Right renal cortex interstitium (tissue), 3 donors: ENCODE measurements at places on chromosomes 3 and 15. TPM values are rescaled to one million over a fixed set of nuclear protein-coding genes. Genes with fewer than 3 reads are reported as not detected.

DNA sequence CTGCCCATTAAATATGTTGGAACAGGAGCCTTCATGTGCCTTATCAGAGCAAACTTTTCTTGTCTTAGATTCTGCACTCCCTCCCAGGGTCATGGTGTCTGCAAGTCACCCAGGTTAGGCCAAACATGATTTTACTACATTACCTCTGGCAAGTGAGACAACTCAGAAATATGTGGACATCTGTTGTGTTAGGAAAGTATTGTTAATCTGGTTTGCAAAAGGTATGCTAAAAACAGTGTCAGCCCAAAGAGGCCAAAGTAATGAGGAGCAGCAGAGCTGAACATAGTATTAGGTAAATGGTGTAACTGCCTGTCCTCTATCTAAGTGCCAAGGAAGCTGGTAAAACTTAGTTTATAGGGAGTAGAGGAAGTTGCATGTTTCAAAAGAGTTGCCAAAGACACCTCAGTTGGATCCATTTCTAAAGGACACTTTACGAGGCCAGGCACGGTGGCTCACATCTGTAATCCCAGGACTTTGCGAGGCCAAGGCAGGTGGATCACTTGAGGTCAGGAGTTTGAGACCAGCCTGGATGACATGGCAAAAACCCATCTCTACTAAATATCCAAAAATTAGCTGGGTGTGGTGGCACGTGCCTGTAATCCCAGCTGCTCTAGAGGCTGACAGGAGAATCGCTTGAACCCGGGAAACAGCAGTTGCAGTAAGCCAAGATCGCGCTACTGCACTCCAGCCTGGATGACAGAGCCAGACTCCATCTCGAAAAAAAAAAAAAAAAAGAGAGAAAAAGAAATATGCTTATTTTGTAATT lies 22.5 kb upstream of the PPIB start:
- no peak for DNase-seq

DNA sequence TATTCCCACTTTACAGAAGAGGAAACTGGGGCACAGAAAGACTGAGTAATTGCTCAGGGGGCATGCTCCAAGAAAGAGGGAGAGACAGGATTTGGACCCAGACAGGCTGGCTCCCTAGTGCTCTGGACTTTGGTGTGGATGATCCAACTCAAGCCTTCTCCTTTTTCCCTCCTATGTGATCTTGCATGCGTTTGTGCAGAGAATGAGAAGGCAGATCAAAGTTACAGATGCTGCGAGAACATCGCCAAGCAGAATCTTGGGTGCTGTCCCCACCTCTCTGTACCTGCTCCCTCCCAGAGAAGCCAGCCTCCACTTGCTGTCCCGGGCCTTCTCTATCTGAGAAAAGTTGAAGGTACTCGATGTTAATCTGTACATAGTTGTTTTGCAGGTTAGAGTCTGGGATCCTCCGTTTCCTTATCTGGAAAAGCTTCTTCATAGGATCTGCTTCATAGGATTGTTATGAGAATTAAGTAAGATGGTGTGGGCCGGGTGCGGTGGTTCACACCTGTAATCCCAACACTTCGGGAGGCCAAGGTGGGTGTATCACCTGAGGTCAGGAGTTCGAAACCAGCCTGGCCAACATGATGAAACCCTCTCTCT lies 10.2 kb downstream of the GNB5 start:
- DNase-seq = no peak

DNA sequence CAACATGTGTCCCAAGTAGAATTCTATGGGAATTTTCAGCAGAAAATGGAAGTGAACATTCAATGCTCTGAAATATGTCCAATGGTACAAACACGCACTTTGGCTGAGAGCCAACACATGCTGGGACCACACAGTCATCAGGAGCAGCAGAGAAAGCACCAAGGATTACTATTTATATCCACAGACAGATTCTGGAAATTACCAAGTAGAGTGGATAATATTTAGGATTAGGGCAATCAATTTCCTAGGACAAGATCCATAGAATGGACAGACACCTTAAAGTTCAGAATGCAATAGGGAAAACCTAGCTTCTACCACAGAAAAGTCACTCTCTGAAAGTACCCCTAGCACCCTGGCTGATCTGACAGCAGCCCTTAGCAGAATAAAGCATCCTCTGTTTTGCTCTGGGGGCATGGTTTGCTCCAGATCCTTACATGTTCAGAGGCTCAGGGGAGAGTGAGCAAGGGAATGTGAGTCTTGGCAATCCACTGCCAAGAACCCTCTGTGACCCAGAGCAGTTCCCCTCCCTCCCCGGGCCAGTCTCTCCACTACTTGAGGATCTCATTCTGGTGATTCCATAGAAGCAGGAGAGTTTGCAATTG lies 206.0 kb upstream of the WNT5A start:
- no peak for DNase-seq

DNA sequence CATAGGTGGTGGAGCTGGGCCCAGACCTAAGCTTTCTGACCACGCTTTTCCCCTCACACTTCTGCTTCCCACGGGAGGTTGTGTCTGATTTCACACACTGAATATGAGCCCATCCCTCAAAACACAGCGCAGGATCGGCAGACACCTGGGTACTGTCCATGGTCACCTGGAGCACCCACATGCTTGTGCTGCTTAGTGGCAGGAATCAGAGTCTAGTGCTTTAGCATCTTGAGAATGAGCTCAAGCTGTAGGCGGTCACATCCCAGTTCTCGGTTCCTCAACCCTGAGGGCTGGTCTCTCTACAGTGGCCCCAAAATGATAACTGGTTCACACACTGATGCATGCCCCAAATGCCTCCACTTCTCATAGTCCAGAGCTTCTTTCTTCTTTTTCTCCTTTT lies 111.0 kb downstream of the SEMA5B start:
- no peak for DNase-seq

DNA sequence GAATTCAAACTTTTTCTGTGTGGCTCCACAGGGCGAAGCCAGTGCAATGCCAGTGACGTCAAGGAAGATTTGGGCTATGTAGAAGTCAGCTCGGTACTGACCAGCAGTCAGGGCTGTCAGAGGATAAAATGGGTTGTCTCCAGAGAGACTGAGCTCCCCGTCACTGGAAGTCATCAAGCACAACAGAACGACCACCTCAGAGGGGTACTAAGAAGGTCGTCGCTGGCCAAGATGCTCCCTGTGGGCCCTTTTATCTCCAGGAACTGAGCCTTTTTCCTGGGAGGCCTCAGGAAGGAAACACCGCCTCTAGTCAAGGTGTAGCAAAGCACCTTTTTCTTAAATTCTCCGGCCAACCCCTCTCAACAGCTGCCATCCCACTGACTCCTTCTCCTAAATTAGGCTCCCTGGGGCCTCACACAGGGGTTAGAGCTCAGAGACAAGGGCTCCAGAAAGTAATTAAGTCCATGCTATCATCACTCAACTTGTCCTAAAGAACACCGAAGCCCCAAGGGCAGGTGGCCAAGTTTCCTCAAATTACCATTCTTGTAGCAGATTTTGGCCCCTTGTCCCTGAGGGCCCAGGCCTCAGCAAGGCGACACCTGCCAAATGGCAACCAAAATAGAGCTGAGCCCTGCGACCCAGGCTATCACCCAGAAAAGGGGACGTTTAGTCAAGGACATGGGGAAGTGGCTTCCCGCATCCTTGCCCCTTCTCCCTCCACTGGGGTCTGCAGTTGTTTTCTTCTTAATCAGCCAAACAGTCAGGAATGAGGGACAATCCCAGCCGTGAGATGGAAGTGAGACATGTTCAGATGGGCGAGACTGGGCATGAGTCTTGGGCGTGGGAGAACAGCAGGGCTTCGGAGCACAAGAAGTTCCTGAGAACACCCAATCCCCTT lies 48.0 kb downstream of the SSUH2 start:
- DNase-seq = no peak

DNA sequence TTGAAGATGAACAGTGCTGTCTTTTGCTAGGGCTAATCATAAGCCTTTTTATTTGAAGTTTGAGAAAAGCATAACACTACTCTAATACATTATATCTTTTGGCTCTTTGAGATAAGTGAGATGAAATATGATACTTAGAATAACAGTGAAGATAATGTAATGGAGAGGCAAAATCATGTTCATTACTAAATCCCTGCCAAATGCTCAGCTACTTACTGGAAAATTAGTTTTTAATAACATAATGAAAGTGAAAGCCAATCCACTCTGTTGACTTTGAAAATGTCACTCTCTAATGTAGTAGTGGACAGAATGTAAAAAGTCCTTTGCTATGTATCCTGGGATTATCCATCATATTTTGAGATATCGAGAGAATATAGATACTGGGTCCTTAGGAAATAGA lies 35.9 kb upstream of the MYH15 start:
- DNase-seq = no peak

The PLSCR5 gene
- polyA plus RNA-seq = not detected

The MYRIP gene
- polyA plus RNA-seq = 2.1 TPM

The CSTA gene
- 1.2 TPM for polyA plus RNA-seq

The PAK6 gene
- polyA plus RNA-seq = 5.5 TPM

The MAGEL2 gene
- 4.1 TPM for polyA plus RNA-seq
